ENCODE measurements at places on chromosomes 12 and 14.
A peak's percentile ranks its signal among the peaks of the same experiment; 100 is the strongest.

DNA sequence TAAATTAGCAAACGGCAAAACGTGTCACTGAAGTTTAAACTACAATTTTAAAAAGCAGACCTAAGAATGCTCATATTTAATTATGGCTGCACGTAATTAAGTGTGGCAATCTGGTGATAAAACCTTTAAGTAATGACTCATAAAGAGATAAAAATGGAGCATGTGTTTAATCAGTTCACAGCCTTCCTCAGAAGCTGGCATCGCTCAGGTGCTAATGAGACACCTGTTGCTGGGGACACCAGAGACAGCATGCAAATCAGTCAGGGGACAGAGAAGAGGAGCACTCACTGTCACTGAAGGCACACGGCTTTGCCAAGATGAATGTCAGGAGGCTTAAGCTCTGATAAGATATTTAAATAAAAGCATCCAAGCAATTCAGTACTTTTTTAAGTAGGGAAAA, 840.3 kb downstream of the GALC start:
- no peak for DNase-seq

GRCh38 chr12:45725631-45726602, 3.6 kb upstream of the ARID2 start:
- DNase-seq = peak; percentile 52

- DNase-seq = no peak
Measured at GRCh38 chr12:125568306-125568705, 503.1 kb downstream of the AACS start.

DNA sequence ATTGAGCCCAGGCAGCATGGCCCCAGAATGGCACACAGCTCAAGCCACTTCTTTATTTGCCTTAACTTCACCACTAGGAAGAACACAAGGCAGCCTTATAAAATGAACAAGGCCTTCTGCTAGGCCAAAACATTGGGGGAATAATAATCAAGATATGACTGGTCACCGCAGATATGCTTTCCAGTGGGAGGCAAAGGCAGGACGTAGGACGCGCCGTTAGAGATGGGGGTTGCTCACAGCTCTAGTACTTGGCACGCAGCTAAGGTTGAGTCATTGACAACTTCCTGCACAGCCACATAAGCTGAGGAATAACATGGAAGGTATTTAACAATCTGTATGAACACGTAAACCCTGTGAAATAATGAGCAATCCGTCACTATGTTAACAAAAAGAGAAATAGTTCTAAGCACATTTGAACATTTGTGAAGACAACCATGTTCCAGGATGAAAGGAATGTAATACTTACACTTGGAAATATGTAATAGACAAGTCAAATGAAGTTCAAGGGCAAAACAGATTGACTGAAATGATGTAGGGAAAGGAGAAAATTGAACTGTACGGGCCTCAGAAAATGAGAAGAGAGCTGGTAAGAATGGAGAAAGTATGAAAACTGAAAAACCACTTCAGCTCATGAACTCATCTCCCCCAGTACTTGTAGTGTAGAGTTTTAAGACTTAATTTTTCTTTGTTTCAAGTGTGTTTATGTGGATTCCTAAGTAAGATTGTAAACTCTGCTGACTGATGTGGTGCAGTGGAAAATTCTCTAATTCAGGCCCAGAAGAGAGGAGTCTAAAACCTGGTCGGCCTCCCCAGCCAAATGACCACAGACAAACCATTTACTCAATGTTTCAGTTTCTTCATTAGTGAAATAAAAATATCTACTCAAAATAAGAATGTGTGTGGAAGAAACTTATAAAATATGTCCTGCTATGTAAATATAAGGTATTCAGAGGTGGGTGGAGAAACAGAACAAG, 59.3 kb upstream of the CCDC91 start:
- DNase-seq = no peak

GRCh38 chr12:58419905-58420304, 478.5 kb downstream of the ATP23 start:
- DNase-seq = no peak

Measured in NCI-H1092 (cell line).